ENCODE measurements at places on chromosomes 6 and 20. TPM values are rescaled to one million over a fixed set of nuclear protein-coding genes. Genes with fewer than 3 reads are reported as not detected.

The GPR63 gene
- total RNA-seq = 0.99 TPM

The BPIFB1 gene
- not detected for total RNA-seq

The F13A1 gene
- total RNA-seq = 156 TPM

The PKIB gene
- 0.81 TPM for total RNA-seq

The MATN4 gene
- 0.27 TPM for total RNA-seq

The OR2J3 gene
- not detected for total RNA-seq

DNA sequence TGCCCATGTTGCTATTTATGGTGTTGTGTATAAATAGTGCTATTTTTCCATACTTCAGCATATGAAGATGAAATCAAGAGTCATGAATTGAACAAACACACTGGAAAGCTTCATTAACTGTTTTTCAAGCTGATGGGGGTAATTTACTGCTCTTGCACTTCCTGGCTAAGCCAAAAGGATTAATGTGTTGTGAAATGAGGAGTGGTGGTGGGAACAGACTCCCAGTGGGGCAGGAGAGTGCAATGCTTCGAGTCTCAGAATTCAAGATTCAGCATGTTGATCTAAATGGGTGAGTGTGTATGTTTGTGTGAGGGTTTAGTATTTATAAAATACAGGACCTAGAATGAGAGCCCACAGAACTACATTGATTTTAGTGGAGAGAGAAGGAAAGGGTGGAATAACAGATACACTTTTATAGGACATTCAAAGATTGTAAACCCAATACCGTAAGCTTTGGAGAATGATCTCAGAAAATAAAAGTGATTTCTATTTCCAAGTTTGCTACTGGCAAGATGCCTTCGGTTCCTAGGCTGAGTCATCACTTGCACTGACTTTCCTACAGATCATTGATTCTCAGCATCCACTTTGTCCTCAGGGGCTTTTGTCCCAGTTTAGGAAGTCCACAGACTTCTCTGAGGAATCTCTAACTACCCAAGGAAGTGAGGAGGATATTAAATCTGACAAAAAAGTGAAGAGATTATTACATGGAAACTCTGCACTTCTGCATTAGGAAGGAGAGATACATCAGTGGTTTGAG, 303.6 kb downstream of the TRDN start:
- no peak for DNase-seq

- no peak for DNase-seq
These were observed 66.0 kb upstream of the KIF16B start for GRCh38 chr20:16639027-16639941.

DNA sequence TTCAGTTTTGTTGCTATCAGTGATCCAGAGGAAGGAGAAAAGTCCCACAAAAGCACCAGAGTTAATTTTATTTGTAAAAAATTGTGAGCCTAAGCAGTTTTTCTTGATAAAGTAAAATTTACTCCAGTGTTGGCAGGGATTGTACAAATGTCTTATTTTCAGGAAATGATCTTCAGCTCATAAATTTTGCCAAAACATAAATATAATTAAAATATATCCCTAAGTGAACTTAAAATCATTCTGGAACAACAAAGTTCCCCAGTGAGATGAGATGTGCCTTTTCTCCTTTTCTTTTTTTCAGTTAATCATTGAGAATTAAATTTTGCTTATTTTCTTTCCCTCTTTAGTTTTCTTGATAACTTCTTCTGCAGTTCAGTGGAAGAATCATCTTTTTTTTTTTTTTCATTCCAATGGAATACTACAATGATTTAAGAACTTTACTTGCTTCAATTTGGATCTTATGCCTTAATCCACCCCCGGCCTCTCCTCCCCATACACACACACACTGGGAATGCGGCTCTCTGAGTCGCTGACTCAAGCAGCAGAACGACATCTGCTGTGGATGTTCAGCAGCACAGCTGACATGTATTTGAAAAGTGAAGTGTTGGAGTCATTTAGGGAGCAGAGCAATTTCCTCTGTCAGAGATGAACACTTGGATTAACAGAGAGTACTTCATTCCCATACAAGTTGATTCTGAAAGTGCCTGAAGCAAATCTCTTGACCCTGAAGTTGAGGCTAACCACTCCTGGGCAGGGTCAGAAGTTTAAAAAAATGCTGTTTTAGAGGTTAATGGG, 27.7 kb upstream of the LAMA4 start:
- no peak for DNase-seq

- no peak for DNase-seq
These were observed 215.2 kb downstream of the NFATC2 start for GRCh38 chr20:51327251-51327841.

DNA sequence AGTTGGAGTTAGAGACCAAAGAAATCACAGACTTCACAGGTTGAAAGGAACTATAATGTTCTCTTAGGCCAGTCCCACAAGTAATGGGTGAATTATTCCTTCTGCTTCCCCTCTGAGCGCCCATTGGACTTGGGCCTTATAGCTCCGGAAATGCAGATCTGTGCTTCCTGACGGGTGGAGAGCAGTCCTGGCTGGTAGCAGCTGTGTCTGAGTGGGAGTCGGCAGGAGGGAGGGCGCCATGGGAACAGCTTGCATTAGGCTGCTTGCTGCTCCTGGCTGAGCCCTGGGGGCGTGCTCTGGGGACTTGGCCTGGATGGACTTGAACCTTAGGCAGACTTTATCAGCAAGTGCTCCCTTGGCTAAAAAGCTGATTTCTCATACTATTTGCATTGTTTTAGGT, 18.4 kb upstream of the NUP153 start:
- no peak for DNase-seq

- peak; percentile 78 for DNase-seq
These were observed 114.9 kb upstream of the PTPN1 start for GRCh38 chr20:50395251-50395729.

GRCh38 chr6:36345681-36346466, 9.2 kb upstream of the BNIP5 start:
- no peak for DNase-seq

GRCh38 chr6:107657755-107658461, 166.2 kb downstream of the SCML4 start:
- no peak for DNase-seq

GRCh38 chr6:88166493-88167351, 575 bp upstream of the CNR1 start:
- DNase-seq = no peak

- no peak for DNase-seq
These were observed 29.4 kb downstream of the BMP7 start for GRCh38 chr20:57236813-57237584.

DNA sequence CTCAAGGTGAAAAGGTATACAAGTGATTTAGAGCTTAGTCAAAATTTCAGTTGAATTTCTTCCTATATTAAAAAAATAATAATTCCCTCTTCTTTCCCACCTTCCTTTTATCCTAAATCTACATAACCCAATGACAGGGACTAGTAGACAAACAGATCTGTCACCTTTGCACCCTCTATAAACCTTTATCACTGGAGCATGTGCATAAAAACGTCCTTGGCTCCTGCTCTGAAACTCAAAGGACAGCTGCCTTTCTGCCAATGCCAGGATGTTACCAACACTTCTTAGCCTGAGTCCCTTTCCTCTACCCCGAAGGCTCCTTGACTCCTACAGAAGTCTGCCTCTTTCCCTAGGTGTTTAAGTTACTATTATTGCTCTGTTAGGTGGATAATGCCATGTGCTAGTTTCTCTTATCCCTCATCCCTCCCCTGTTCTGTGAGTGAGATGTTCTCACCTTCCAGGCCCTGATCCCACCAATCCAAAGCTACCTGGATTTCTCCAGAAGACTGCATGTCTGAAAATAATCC, 4.3 kb downstream of the CLVS2 start:
- DNase-seq = no peak

GRCh38 chr6:157656437-157656997, 166.5 kb upstream of the SNX9 start:
- no peak for DNase-seq

- no peak for DNase-seq
These were observed at the start of gene SERAC1 for GRCh38 chr6:158168040-158168289. SERAC1 (minus strand) TSS chr6:158168262; CDS start chr6:158158363, 9,899 bp downstream.

- DNase-seq = no peak
These were observed 123.2 kb downstream of the RFPL4B start for GRCh38 chr6:112470376-112470775.

Data from thoracic aorta (tissue), 2 donors.